ENCODE measurements at places on chromosomes 2 and 18. TPM values are rescaled to one million over a fixed set of nuclear protein-coding genes. Genes with fewer than 3 reads are reported as not detected.

NLRC4 gene
- total RNA-seq, result 3.1 TPM

NEU2 gene
- total RNA-seq, result not detected

OLA1 gene
- 43.6 TPM for total RNA-seq

SCN2A gene
- 1.9 TPM for total RNA-seq

MROH2A gene
- not detected for total RNA-seq

RNF25 gene
- total RNA-seq, result 25.2 TPM

PPM1B gene
- total RNA-seq, result 50.9 TPM

UGT1A1 gene
- total RNA-seq, result not detected

COPS9 gene
- 124 TPM for total RNA-seq

PRSS56 gene
- total RNA-seq, result not detected

PELI1 gene
- 50.7 TPM for total RNA-seq

MIB1 gene
- 50.4 TPM for total RNA-seq

PROKR1 gene
- 0.18 TPM for total RNA-seq

GCKR gene
- 0.71 TPM for total RNA-seq

HNRNPLL gene
- 50.2 TPM for total RNA-seq

Data from sciatic nerve (tissue), 2 donors.